ENCODE measurements at places on chromosomes 16 and 17. TPM values are rescaled to one million over a fixed set of nuclear protein-coding genes. Genes with fewer than 3 reads are reported as not detected.

- no peak overlapping the region for H3K4me3 ChIP-seq
- H3K36me3 ChIP-seq: no peaks in the 10 kb centered on the region
- H3K27ac ChIP-seq: no peak overlapping the region
- H3K27me3 ChIP-seq: no peaks in the 10 kb centered on the region
- no peaks in the 10 kb centered on the region for H3K4me1 ChIP-seq
These were observed 71.0 kb upstream of the CCL1 start for GRCh38 chr17:34434052-34434451.

DNA sequence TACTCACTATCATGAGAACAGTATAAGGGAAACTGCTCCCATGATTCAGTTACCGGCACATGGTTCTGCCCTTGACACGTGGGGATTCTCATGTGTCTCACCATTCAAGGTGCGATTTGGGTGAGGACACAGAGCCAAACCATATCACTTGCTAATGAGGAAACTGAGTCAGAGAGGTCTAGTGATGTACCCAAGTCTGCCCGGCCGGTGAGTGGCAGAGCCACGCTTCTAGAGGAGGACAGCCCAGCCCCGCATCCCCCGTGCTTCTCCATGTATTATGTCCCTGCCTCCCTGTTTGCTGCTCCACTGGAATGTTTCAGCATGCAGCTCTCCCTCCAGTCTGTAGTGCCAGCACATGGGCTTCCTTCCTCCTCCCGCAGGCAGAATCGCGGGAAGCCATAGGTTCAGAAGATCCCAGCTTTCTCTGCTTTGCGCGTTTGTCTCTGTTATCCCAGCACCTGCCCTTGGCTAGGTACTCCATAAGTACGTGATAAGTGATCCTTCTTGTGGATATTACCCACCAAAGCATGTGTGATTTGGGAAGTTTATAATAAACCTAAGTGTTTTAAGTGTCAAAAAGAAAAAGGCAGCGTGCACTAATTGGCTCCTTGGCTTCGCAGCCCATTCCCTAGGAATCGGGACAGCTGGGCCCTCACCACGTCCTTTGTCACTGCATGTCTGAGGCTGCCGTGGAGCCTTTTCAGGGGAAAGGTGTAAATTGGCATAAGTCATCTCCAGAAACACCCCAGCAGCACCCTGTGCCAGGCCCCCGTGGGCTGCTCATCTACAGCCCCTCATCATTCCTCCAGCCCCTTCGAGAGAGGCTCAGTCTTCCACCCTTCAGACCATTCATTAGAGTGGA, 103.8 kb downstream of the CLEC16A start:
- peak overlapping the region; percentile 97 for H3K27ac ChIP-seq
- no peak for DNase-seq
- peaks cover 23% of the 10 kb centered on the region for H3K4me1 ChIP-seq
- H3K4me3 ChIP-seq: no peak overlapping the region
- no peaks in the 10 kb centered on the region for H3K27me3 ChIP-seq

DNA sequence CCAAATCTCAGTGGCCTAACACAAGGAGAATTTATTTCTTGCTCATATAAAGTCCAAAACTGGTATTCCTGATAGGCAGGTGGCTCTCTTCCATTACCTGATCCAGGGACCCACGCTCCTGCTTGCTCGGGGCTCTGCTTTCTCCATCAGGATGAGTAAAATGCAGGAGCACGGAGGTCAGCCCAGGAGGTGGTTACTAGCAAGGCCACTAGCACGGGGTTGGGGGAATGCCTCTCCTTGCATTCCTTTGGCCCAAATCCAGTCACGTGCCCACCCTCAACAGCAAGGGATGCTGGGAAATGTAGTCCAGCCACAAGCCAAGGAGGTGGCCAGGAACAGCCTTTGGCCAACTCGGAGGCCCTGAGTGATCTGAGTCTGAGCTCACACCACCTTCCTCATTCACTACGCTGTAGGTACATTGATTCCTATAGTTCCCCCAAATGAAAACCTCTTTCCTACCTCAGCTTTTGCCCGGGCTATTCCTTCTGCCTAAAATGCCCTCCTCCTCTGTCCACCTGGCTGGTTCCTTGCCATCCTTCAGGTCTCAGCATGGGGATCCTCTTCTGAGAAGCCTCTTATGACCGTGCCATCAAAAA, 38.3 kb upstream of the HAPSTR1 start:
- peak; percentile 75 for DNase-seq
- peaks cover 17% of the 10 kb centered on the region for H3K4me1 ChIP-seq
- H3K4me3 ChIP-seq: no peak overlapping the region
- H3K27ac ChIP-seq: no peak overlapping the region
- H3K27me3 ChIP-seq: no peaks in the 10 kb centered on the region
- no peaks in the 10 kb centered on the region for H3K36me3 ChIP-seq

DNA sequence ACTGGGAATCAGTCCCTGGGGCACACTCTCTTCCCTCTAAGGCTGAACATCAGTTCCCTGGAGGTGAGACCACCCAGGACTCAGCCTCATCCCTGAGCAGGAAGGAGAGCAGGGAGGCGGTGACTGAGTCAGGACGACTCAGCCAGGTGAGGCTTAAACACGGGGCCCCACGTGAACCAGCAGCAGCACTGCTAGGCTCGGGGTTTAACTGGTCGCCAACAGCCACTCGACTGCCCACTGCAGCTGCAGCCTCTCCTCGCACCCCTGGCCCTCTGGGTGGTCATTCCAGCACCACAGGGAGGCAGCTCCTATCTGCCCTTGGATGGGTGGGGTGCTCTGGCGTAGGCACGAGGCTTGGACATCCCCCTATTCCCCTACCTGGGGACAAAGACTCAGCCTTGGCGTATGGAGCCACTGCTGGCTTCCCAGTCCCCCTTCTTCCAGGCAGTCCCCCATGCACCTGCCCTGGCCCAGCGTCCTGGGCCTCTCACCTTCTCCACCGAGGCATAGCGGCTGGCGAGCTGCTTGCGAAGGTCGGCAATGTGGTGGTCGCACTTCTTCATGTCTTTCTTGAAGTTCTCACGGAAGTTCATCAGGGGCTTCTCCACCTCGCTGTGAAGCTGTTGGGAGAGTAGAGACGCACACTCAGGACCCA, 21.2 kb upstream of the RCVRN start:
- peaks cover 6% of the 10 kb centered on the region for H3K4me1 ChIP-seq
- H3K36me3 ChIP-seq: peaks cover 3% of the 10 kb centered on the region
- H3K27me3 ChIP-seq: no peaks in the 10 kb centered on the region
- no peak for DNase-seq
- H3K4me3 ChIP-seq: no peak overlapping the region
- H3K27ac ChIP-seq: no peak overlapping the region

DNA sequence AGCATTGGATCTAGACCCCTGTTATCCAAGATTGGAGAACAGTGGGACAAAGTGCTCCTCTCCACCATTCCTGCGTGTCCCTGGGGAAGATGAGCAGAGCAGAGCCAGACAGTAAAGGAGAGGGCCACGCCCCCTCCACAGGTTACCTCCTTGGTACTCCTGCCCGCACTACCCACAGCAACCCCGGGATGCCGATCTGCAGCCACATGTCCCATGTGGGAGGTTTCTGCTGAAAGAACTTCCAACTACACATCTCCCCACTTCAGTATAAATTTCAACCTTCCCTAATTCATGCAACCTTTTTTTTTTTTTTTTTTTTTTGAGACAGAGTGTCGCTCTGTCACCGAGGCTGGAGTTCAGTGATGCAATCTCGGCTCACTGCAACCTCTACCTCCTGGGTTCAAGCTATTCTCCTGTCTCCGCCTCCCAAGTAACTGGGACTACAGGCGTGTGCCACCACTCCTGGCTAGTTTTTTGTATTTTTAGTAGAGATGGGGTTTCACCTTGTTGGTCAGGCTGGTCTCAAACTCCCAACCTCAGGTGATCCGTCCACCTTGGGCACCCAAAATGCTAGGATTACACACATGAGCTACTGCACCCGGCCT, 2.3 kb downstream of the RAB37 start:
- DNase-seq: no peak
- peaks cover 44% of the 10 kb centered on the region for H3K27me3 ChIP-seq
- H3K36me3 ChIP-seq: no peaks in the 10 kb centered on the region
- H3K4me3 ChIP-seq: no peak overlapping the region

GRCh38 chr17:43526886-43527648, 19.1 kb downstream of the ETV4 start:
- no peak overlapping the region for H3K4me3 ChIP-seq
- H3K27ac ChIP-seq: no peak overlapping the region
- DNase-seq: no peak
- peaks cover 43% of the 10 kb centered on the region for H3K36me3 ChIP-seq
- H3K27me3 ChIP-seq: no peaks in the 10 kb centered on the region

DNA sequence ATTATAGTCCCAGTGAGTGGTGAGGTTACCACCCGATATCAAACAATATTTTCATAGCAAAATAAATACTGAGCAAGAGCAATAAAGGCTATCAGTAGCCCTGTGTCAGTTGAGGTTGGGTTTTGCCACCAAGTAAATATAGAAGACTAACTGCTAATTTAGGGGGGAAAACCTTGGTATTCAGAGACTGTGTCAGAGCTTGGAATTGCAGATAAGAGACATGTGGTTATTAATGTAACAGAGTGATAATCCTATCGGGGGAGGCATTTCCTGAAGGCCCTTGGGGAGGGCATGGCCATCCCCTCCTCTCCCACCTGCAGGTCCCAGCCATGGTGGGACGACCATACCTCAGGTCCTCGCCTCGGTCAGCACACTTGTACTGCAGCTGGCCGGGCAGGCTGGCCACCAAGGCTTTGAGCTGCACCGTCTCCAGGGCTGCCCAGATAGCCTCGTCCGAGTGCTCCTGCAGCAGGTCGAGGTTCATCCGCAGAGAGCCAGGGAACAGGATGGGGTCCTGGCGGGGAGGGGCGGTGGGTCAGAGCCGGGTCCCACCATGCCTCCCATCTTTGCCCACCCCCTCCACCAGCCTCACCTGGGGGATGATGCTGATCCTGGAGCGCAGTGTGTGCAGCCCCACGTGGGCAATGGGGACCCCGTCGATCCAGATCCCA, 68.9 kb downstream of the ABCC6 start:
- H3K4me1 ChIP-seq: peaks cover 11% of the 10 kb centered on the region
- no peak overlapping the region for H3K27ac ChIP-seq
- no peak overlapping the region for H3K4me3 ChIP-seq

DNA sequence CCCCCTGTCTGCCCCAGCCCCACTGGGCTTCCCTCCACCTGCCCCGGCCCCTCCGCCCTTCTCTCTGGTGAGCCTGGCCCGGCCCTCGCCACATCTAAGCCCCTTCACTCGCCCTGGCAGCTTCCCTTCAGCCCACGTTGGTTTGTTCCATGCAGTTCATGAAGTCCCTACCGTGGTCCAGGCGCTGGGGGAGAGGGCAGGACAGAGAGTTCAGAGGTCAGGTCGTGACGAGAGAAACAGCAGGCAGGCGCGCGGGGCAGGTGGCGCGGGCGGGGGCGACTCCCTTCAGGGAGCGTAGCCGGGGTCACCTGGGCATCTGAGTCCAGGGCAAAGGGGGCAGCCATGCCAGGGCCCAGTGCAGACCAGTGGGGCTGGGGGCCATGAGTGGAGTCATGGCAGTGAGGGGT, 8.9 kb upstream of the TEDC2 start:
- H3K27ac ChIP-seq: no peak overlapping the region
- H3K27me3 ChIP-seq: no peaks in the 10 kb centered on the region
- no peak overlapping the region for H3K4me3 ChIP-seq
- H3K4me1 ChIP-seq: peaks cover 5% of the 10 kb centered on the region
- H3K36me3 ChIP-seq: peaks cover 34% of the 10 kb centered on the region

- H3K4me1 ChIP-seq: no peaks in the 10 kb centered on the region
- DNase-seq: no peak
- H3K36me3 ChIP-seq: no peaks in the 10 kb centered on the region
- no peak overlapping the region for H3K27ac ChIP-seq
- H3K4me3 ChIP-seq: no peak overlapping the region
- peaks cover 95% of the 10 kb centered on the region for H3K27me3 ChIP-seq
These were observed 4.8 kb upstream of the HOXB8 start for GRCh38 chr17:48619826-48620449.

DNA sequence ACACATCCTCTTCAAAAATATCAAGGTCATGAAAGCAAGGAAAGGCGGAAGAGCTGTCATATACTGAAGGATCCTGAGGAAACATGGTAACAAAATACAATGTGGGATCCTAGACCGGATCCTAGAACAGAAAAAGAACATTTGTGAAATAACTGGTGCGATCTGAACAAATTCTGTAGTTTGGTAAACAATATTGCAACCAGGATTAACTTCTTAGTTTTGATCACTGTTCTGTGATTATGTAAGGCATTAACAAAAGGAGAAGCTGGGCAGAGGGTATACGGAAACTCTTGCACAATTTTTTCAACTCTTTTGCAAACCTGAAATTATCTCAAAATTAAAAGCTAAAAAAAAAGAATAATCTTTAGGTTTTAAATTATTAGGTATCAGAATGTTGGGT, 109.7 kb downstream of the TRIM37 start:
- no peak overlapping the region for H3K27ac ChIP-seq
- H3K36me3 ChIP-seq: peaks cover 3% of the 10 kb centered on the region
- H3K27me3 ChIP-seq: no peaks in the 10 kb centered on the region
- no peak overlapping the region for H3K4me3 ChIP-seq

DNA sequence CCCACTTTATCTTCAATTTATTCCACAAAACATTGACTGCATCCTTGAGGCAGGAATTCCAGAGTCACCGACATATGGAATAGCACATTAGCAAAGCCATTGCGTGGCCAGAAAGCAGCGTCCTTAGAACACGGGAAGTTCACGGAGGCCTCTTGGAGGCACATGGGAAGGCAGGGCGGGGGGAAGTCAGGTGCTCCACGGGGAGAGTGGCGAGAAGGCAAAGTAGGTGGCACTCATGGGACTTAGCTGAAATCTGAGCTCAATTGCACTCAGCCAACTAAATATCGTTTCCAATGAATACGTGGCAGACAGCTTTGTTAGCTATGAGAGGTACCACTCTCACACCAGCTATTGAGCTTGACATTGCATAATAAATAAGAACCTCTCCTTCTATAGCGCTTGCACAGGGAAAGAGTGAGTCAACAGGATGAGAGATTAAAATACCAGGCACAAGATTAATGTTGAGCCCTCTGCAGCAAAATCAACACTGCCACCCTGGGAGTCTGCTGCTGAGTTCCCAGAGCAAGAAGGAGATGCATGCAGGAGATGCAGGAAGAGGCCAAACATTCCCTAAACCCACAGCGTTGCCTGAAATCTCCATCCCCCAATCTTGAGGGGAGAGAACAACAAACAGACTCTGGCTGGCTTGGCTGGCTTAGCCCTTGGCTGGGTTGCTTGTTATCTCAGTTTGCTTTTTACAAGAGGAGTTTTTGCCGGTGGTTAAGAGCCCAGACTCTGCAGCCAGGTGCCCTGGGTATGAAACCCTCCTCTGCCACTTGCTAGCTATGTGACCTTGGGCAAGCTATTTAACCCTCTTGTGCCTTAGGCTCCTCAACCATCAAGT, 28.8 kb downstream of the ABCC12 start:
- H3K4me3 ChIP-seq: no peak overlapping the region
- peak; percentile 98 for DNase-seq
- peaks cover 31% of the 10 kb centered on the region for H3K4me1 ChIP-seq
- no peaks in the 10 kb centered on the region for H3K27me3 ChIP-seq
- H3K36me3 ChIP-seq: no peaks in the 10 kb centered on the region

DNA sequence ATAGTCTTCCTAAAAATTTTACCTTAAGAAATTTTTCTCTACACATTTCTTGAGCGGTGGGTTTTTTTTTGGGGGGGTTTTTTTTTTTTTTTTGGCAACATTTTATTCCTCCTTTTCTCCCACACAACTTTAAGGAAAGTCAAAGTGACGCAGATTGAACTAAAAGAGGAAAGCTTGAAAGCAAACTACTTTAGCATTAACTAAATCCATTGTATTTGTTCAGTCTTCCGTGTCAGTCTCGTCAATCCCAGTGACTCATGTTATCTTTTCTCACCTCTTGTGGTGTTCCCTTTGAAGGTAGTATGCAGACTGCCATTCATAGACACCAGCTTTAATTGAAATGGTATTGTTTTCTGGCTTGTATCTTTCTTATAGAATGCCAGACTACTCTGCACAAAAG, 39.3 kb downstream of the TADA2A start:
- no peak overlapping the region for H3K27ac ChIP-seq
- no peaks in the 10 kb centered on the region for H3K27me3 ChIP-seq
- no peak for DNase-seq
- no peak overlapping the region for H3K4me3 ChIP-seq
- H3K4me1 ChIP-seq: peaks cover 14% of the 10 kb centered on the region

Gene MAFG
- 6.4 TPM for total RNA-seq

Gene C17orf50
- total RNA-seq: not detected

Gene KRT25
- total RNA-seq: not detected

Gene HLF
- total RNA-seq: not detected
